ENCODE measurements at places on chromosomes 5 and 9.

GRCh38 chr9:120531683-120532300 is 48.2 kb downstream of the CDK5RAP2 start:
- no peak for DNase-seq

DNA sequence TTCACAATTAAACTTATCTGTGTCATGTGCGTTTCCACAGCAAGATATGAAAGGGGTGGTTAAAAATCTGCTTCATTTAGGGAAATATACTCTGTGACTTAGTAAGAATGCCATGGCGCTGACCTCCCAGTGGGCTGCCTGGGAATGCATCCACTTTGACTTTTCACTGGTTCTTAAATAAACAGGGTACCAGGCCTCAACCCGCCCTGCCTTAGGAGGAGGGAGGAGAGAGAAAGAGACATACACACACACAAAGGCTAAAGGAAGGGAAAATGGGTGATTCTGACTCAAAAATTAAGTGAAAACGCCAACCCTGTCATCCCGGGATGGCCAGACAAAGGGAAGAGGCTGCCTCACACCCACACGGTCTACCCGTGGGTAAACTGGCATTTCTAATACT is 122.1 kb downstream of the EBF1 start:
- DNase-seq: no peak

DNA sequence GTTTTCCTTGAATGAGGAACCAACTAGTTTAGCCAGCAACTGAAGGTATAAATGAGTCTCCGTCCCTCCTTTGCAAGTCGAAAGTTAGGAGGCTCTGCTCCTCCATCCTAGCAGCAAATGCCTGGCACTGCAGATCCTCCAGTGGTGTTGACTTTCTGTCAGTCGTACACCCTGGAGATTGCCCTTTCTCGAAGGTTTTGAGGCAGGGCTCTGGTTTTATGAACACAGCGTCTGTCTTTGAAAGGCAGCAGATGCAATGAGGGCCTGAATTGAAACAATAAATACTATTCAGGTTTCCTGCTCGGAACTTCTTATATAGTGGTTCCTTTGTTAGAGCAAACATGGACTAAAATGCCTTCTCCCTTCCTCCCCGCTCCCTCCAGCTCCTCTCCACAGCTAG is 284.0 kb downstream of the TMEM38B start:
- no peak for DNase-seq

DNA sequence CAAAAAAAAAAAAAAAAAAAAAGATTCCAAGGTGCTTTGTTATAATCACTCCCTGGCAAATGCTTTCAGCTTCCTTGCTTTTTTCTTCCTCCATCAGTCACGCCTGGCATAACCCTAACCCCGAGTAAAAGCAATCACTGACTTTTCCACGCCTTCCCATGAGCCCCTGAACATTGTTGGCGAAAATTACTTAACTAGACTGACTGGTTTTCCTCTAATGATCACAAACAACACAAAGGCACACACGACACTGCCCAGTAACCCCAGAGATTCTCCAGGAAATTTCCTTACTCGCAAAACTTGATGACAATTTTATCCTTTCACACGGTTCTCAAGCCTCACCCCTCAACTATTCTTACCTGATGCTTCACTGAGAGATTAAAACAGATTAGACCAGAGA is 11.4 kb upstream of the PTGR1 start:
- DNase-seq: peak; percentile 70

DNA sequence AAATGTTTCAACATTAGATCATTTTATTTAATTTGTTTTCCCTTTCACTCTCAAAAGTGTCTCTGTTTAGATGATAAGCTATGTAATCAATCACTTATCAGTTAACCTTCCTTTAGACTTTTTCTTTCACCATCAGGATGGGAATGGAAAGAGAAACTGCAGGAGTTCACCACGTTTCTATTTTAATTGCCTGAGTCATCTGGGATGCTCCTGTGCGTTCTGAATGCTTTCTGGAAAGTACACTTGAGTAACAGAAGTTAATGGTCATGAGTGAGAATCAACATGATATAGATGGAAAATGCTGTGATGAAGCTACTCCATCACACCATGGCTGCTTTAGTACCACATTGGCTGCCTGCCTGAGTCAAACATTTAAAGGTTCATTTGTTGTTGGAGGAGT is 783.3 kb upstream of the CDH9 start:
- DNase-seq: no peak

- no peak for DNase-seq
Observed at GRCh38 chr9:77872863-77873262, 158.7 kb downstream of the GNAQ start.

GRCh38 chr5:97545446-97545845 is 362.4 kb upstream of the RIOK2 start:
- no peak for DNase-seq

GRCh38 chr9:21615018-21615417 is 132.9 kb upstream of the IFNE start:
- DNase-seq: no peak

DNA sequence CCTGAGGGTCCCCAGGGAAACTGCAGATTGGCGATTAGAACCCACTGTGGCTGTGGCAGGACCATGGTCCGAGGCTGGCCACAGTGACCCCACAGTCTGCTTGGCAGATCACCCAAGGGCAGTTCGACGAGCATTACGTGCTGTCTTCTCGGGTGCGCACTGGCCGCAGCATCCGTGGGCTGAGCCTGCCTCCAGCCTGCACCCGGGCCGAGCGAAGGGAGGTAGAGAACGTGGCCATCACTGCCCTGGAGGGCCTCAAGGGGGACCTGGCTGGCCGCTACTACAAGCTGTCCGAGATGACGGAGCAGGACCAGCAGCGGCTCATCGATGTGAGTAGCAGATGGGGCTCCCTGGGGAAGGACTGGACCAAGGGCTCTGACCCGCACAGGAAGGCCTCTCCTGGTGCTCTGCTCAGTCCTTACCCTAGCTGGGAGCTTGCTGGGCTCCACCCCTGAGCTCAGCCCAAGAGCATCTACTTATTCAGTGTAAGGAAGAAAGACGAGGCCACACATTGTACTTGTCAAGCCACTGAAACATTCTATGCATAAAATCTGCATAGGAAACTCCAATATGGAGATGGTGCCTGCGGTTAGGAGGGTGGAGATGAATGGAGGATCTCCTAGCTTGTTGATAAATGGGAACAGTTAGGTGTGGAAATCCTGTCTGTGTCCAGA is 21.9 kb downstream of the CKMT2 start:
- no peak for DNase-seq

DNA sequence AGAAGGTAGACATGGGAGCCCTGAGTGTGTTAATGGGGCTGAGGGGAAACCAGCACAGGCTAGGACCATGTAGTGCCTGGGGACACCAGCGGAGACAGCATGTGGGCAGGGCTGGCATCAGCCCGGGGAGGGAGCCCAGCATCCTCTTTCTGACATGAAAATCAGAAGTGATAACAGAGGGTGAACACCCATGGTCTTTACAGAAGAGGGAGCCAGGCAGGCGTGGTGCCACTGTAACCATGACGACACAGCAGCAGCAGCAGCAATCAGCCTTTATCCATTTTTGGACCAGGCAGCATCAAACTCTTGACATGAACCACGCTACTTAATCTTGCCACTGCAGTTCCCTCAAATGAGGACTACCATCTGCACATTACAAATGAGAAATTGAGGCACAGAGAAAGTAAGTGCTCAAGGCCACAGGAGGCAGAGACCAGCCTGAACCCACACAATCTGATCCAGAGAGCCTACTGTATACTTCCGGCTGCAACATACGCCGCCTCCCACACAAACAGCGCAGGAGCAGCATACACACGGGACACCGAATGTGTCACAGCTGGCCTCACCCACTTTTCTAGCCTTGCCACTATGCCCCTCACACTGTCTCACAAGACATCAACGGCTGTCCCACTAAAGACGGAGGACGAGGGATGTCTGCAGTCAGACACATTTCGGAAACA is 23.8 kb downstream of the CAMSAP1 start:
- no peak for DNase-seq

DNA sequence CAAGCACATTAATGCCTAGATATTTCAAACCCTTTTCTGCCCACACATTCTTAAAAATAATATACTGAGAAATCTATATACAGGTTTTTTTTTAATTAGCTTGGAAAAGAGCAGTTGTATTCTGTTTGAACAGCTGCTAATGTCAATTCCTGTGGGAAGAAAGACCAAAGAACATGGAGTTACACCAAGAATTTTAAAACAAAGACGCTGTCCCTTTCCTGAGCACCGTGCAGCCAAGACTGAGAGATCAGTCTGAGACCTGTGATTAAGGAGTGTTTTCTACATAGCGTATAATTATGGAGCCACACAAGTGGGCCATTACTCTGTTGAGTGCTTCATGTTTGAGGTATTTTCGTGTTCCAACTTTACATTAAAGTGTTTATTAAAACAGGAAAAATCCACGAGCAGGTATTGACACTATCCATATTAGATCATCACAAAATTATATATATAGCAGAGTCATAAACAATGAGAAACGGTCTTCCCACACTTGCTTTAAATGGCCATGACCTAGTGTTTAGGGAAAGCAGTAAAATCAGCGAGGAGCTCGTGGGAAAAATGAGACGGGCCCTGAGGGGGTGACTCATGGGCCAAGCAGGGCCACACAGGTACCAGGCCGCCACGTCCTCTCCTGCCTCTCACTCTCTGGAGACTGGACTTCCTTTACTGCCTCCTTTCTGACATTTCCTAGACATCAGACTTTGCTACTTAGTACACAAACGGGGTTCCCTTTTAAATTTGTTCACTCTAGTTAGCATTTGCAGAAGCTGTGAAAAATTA is 153.1 kb upstream of the OTULINL start:
- no peak for DNase-seq

- DNase-seq: no peak
Observed at GRCh38 chr5:163580516-163580915, 75.1 kb downstream of the MAT2B start.

DNA sequence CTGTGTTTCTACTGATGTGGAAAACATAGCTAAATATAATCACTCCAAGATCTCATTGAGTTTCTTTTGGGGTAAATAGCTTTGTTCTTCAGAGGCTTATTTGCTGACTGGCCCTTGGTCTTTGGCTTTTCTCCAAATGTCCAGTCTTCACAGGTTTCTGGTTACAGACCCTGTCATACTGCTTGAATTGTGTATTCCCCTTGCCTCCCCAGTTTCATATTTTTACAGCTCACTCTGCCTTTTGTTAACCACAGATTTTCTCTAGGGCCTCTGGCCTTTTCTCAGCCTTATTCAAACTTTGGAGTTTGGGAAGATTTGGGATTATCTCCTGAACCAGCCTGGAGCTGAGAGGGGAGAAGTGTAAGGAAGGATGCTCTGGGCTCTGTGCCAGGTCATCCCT is 23.9 kb downstream of the ISOC1 start:
- no peak for DNase-seq

DNA sequence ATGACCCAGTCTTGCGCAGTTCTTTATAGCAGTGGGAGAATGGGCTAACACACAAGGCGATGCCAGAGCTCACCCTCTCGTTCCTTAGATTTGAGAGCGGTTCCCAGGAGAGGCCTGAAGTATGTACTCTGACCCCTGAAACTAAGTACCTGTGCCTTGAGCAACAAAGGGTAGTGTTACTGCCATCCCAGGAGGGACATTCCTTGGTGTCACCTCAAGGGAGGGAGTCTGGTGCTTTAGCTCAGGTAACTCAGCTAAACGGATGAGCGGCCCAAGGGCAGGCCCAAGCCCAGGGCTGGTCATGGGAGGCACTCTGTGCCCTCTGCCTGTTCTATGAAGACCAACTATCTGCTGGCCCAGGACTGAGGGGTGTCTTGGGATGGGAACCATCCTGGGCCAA is 20.2 kb downstream of the KYAT1 start:
- no peak for DNase-seq

DNA sequence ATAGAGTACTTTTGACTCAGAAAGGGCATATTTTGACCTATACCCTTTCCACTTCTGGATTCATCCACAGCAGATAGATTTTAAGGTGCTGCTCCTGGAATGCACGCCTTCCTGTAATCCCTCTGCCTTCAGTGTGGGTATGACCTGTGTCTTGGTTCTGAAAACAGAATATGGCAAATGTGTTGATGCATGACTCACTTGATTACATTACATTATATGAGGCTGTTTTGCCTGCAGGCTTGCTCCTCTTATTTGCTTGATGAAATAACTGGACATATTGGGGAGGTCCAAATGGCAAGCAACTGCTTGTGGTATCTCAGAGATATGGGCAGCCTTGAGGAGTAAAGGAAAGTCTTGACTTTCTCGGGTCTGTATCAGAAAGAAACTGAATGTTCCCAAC is 468.6 kb downstream of the CDH18 start:
- DNase-seq: no peak

DNA sequence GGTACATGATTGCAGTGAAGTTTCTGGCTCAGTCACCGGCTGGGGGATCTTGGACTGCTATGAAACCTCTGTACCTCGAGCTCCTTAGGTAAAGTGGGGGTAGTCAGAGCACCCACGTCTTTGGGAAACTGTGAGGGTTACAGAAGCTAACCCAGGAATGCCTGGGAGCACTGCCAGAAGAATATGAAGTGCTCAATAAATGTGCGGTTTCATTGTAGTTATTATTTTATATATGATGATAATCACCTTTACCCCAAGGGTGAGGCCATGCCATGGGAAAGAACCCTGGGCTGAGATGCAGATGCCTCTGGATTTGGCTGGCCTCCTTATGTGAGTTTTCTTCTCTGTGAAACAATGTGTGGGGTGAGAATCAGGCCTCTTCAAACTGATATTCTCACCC is 3.7 kb downstream of the NPR3 start:
- DNase-seq: no peak

- no peak for DNase-seq
Observed at GRCh38 chr9:16744394-16744793, 126.1 kb downstream of the BNC2 start.

- DNase-seq: no peak
Observed at GRCh38 chr9:96078897-96079490, 203.5 kb downstream of the ERCC6L2 start.

GRCh38 chr5:10505517-10506095 is 58.3 kb upstream of the ANKRD33B start:
- DNase-seq: no peak

DNA sequence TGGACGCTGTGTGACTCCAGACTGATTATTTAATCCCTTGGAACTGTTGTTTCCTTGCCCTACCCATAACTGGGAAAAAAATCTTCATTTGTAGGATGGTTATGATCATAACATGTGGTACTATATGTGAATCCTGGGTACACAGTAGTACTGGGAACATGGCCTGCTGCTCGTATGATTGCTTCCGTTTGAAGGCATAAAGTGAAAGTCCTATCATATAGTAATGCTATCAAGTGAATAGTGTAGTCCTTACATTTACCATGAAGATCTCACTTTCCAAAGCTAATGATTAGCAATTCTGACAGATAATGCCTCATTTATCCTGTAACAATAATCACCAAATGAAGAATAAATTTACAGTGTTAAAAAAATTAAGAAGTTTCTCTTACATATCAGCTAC is 53.2 kb downstream of the MEF2C start:
- no peak for DNase-seq

GRCh38 chr9:3398232-3398648 is 127.6 kb downstream of the RFX3 start:
- no peak for DNase-seq

- DNase-seq: no peak
Observed at GRCh38 chr9:135404451-135405144, 75.0 kb upstream of the PPP1R26 start.

Data from left kidney (tissue), 8 donors.